Bronchial epithelial cell (primary cell): ENCODE measurements at places on chromosomes 5 and 9. TPM values are rescaled to one million over a fixed set of nuclear protein-coding genes. Genes with fewer than 3 reads are reported as not detected.

GRCh38 chr9:2691626-2692025 is 25.7 kb upstream of the KCNV2 start:
- DNase-seq: no peak

DNA sequence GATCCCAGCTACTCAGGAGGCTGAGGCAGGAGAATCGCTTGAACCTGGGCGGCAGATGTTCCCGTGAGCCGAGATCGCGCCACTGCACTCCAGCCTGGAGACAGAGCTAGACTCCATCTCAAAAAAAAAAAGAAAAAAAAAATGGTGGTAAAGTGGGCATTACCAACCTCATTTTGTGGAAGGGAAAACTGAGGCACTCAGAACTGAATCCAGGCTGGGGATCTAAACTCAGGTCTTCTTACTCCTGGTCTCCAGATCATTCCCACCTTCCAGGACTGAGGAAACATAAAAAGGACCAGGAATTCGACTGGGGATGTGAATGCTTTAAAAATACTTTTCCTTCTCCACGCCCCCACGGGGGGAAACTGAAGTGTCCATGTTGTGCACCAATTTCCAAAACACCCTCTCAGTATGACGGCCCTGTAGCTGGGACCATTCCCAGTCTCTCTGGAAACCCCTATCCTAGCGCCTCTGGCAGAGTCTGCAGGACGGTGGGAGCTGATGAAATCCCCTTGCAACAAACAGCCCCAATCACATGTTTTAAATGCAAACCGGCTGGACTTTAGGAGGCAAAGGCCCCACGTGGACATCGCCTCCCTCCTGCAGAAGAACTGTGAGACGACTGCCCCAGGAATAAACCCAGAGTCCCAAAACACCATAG is 8.9 kb upstream of the AKNA start:
- no peak for DNase-seq

DNA sequence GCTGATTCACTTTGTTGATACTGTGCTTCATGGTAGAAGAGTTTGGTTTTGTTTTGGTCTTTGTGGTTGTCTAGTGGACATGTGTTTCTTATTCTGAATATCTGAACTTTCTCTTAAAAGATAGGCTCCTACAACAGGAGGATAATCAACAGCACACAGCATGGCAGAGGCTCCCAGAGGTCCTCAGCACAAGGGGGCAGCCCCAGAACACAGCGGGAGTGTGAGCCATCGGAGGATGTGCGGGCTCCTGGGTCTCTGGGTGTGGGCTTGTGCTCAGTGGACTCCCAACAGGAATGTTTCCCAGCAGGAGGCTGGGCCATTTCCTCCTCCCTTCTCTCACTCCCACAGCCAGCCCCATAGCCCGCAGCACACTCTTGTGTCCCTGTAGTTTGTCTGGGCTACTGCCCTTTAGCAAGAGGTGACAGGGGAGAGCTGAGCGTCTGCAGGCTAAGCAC is 164.3 kb upstream of the OTULINL start:
- DNase-seq: no peak

The RASGRF2 gene
- 0.26 and 0.53 TPM in 2 replicates for total RNA-seq

The SPINK1 gene
- total RNA-seq: 0.51 and 1.1 TPM in 2 replicates

DNA sequence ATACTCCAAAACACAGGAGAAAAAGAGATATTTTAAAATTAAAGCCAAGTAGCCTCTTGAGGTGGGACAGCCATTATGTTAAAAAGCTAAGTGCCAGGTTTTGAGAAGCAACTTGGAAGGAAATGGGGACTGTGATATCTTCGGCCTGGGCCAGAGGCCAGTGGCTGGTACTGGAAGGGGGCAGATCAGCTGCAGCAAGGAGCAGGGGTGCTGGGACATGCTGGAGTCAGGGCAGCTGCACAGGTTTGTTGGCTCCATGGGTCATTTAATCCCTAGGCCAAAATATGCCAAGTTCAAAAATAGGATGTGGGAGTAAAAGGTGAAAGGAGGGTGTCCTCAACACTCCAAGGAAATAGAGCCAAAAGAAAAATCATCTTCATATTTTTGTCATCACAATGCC is 30.0 kb downstream of the ADRB2 start:
- DNase-seq: no peak

GRCh38 chr5:19172926-19173470 is 815.0 kb downstream of the CDH18 start:
- DNase-seq: no peak

GRCh38 chr5:55511010-55511409 is 23.8 kb downstream of the PLPP1 start:
- no peak for DNase-seq

The PCDHA10 gene
- total RNA-seq: under 0.01 TPM in 2 replicates

- DNase-seq: no peak
These were observed 20.8 kb downstream of the RGS3 start for GRCh38 chr9:113484258-113484730.

- no peak for DNase-seq
These were observed 28.1 kb downstream of the NEK6 start for GRCh38 chr9:124285903-124286291.

The LRRC26 gene
- 0.26 and 2.0 TPM in 2 replicates for total RNA-seq

DNA sequence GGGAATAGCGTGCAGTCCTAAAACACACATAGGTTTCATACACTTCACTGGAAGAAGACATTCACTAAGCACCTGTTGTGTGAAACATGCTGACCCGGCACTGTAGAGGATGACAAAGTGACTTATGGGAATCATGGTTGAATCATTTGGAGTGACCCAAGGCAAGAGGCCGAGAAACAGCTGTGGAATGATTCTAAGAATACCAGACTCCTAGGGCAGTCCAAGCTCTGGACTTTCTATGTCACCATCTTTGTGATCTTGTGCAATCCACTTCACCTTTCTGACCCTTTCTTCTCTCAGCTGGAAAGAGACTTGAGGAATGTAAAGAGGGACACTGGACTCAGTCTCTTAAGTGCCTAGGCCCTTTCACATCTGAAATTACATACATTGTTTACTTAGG is 13.1 kb downstream of the MSANTD3 start:
- DNase-seq: peak; percentile 21
